Activated T-cell treated with anti-CD3 and anti-CD28 coated beads, Interleukin-2, amount 50 U/mL, for 48 hours (primary cell): ENCODE measurements at places on chromosomes 6 and 20.

GRCh38 chr6:134172706-134173365, 120.4 kb upstream of the SLC2A12 start:
- DNase-seq: no peak

DNA sequence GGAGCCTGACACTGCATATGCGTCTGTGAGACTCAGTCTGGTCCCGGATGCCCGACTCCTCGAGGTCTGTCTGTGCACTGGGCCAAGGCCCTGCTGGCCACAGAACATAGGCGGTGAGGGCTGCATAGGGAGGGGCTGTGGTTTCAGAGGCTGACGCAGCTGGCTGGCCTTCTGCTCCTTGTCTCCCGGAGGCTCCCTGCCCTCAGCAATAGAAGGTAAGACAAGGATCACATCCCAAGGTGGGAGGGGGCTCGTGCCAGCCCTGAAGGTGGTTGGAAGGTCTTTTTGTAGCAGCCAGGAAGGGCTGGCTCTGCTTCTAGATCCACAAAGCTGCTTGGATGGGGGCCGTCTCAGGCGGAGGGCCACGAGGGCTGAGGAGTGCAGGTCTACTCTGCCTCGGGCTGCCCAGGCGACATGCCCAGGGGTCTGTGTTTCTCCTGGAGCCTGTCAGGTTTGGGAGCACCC, 239.8 kb upstream of the SULF2 start:
- no peak for DNase-seq

DNA sequence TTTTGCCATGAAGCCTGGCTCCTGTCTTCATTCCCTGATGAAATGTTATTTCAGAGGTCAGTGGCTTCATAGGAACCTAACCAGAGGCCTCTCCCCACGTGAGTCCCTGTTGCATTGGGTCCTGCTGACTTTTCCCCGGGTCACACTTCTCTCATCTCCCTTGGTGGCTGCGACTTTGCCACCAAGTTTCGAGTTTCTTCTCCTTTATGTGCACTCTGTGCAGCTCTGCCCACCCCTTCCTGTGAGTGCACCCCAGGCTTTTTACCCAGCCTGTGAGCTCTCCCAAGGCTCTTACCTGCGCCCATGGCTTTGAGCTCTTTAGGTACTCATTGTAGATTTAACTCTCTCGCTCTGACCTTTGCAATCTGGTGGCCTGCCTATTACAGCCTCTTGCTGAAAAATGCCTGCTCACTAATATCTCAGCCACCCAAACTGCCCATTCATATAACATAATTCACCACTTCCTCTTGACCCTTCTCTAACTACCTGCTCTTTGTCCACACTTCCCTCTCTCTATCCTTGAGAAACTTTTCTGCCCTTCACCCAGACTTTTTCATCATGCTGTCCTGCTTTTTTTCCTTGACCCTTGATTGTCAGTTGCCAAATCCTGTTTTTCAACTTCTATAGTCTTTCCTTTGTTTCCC, 105.9 kb downstream of the SASH1 start:
- DNase-seq: peak; percentile 35

GRCh38 chr6:166221636-166222035, 54.0 kb upstream of the TBXT start:
- no peak for DNase-seq

GRCh38 chr6:89749918-89750317, 69.7 kb downstream of the MDN1 start:
- DNase-seq: no peak

DNA sequence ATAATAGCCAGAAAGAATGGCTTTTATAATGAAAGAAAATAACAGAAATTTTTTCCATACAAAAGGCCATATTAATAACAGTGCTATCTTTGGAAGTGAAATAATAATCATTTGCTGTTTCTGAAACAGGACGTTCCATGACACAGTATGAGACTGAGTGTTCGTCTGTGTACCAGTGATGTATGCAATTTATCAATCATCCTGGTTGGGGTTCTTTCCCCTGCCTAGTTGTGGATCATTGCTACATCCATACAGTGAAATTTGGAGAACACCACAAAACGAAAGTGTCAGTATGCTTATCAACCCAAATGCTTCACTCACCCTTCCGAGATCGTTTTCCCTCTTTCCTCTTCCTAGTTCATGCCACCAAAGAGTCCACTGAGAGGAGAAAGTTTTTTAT, 151.4 kb upstream of the PRDM1 start:
- DNase-seq: no peak

GRCh38 chr6:17710331-17710730, 3.6 kb upstream of the NUP153 start:
- no peak for DNase-seq

DNA sequence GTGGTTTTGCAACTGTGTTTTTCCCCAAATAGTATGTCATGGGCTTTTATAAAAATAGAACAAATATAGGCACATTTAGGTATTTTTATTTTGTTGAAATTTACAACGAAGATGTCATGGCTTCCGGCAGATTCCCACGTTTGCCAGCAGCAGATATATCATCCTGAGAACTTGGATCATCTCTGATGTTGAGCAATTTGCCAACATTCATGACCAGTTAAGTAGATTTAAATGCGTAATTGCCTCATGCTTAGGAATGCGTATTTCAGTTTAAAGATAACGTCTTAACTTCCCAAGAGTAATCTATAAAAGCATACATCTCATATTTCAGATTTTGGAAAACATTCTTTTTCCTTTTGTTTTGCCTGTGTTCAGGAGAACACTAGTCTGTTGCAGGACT, 457.8 kb downstream of the QKI start:
- no peak for DNase-seq

DNA sequence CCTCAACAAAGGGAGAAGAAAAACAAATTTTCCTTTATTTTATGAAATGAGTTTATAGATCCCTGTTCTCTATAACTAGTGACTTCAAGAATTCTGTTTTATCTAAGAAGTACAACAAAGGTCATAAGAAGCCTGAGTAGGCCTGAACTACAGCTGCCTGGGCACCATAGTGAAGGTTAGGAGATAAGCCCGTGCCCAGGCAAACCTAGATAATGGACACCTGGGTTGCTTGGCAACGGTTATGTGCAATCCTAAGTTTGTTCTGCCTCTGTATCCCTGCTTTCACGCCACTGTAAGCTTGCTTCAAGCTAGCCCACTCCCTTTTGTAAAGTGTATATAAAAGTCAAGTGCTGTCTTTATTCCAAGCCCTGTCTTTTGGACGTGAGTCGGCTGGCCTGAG, 23.2 kb downstream of the SCGN start:
- no peak for DNase-seq

- DNase-seq: peak; percentile 47
These were observed 5.5 kb upstream of the PRELID3B start for GRCh38 chr20:59047938-59048680.

DNA sequence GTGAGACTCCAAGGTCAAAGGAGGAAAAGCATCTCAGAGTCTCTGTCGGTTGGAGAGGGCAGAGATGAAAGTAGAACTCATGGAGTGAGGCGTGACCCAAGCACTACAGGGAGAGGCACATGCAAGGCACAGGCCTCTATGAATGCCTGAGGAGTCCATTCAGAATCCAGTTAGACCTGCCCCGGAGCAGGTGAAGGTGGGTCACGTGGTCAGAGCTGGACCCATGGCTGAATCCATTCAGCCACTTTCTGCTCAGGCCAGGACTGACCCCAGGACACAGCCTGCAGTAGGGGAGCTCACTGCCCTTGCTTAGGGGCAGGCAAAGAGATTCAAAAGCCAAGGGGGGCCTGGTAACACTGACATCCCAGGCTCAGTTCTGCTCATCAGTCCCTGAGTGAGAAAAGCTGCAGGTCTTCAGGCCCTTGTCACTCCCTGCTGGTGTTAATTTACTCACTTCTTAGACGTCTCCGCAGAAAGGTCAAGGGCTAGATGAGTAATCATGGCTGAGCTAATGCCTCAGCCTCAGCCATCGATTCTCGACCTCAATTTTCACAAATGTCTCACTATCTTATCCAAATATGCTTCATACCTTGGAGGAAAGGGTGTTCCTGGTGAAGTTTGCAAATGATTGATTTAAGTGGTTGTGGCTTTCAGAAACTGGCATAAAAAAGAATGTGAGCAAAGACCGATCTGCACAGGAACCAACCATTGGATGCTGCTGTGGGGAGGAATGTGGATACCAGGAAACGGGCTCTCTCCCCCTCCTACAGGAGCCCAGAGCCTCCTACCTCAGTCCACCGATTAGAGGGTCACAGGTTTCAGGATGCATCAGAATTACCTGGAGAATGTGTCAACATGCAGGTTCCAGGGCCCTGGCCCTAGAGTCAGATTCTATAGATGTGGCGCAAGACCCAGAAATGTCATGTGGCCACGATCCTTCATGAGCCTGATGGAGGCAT, 584.4 kb downstream of the PTPRT start:
- no peak for DNase-seq

- DNase-seq: no peak
These were observed 147.7 kb downstream of the BTBD9 start for GRCh38 chr6:38492031-38492430.

DNA sequence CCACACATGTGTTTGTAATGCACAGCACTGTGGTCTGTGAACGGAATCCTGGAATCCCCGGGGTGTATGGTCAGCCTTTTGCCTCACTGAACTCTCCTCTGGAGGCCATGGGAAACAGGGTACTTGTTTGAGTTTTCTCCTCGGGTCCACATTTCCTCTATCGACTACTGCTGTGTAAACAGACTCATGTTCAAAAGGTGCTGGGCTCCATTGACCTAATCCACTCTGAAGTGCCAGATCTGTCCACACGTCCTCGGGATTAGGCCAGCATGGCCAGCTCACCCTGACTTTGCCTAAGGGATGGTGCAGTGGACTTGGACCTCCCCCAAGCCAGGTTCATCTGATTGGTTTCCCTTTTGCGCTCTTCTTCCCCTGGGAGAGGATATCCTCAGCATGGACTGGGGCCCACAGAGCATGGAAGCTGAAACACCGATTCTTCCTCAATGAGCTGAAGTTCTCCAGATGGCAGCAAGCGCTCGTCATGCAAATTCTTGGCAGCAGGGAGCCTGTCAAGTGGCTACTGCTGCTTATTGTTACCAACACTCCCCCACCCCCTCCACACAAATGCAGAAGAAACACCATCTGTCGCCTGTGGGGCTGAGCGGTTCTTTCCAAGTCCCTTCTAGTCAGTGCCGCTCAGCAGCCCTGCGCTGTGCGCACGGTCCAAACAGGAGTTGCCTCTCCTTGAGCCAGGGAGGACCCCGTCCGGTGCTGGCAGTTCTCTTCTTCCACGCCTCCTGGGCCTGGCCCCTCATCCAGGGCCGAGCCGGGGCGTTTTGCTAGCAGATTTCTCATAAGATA, 292.6 kb upstream of the MARCKS start:
- no peak for DNase-seq

- peak; percentile 71 for DNase-seq
These were observed 55.6 kb upstream of the CARMIL1 start for GRCh38 chr6:25223490-25223991.

DNA sequence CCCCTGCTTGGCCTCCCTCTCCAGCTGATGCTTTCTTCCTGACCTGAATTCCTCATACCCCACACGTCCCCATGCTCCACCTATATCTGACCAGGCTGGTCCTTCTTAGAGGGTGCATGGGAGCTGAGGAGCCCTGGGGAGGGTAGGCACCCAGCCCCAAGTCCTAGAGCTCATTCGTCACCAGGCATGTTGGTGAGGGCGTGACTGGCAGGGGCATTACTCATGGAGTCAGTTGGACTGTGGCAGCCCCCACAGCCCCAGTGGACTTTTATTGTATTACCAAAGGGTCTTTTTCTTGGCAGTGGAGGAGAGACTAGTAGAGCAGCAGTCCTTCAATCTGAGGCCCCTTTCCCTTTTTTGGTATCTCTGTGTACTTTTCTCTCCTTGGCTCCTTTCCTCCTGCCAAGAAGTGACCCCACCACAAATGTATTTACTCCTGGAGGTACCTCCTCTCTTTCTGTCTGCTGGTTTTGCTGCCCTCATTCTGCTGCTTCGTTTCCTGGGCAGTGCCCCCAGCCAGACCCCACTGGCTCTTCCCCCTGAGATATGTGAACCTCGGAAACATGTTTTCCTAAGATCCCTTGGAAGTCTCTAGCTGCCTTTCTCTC, 10.4 kb upstream of the SGK2 start:
- DNase-seq: no peak

GRCh38 chr20:18412221-18412901, 54.5 kb downstream of the DZANK1 start:
- DNase-seq: no peak

- peak; percentile 70 for DNase-seq
These were observed at the start of gene TEAD3 for GRCh38 chr6:35496841-35497570. Gene TEAD3, minus strand, starts transcription at chr6:35497079.

DNA sequence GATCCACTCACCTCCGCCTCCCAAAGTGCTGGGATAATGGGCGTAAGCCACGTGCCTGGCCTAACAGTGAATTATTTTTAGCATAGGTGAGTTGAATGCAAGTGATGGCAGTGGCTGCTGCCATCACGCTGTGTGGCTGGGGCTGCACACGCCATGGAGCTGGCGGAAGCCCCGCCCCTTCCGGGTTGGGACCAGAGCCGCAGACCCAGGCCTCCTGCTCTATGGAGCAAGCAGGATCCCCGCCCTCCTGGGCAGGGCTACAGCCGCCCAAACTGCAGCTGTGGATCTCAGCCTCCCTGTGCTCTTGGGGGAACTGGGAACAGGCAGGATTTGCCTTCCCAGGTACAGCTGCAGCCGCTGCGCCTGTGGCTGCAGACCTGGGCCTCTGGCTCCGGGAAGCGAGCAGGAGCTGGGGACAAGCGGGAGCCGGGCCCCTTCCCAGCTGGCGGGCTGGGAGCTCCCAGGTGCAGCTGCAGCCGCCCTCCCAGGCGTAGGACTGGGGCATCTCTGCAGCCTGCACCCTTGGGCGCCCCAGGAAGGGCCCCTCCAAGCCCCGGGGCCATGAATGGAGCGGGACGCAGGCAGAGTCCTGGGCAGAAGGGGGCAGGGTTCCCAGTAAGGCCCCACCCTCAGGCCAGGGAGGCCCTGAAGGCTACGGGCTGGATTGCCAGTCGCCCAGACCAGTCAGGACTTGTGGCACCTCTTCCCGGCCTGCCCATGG, 30.9 kb upstream of the SLA2 start:
- DNase-seq: no peak

GRCh38 chr20:32751702-32752457, 8.6 kb upstream of the COMMD7 start:
- no peak for DNase-seq

DNA sequence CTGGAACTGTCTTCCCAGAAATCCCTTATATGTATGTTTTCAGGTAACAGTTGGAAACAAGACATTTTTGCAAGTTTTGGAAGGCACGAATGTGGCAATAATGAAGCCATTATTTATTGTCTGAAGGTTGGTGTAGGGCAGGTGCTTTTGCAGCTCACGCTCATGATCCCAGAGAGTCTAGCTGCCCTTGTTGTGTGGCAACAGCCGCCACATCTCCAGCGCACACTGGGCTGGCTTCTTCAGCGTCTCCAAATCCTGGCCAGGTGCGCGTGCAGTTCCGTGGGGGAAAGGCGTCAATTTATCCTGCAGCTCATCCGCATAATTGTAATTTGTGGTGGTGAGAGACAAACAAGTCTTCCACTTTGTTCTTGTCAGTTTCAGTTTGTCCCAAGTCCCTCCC, 71.2 kb downstream of the TRDN start:
- DNase-seq: no peak

- DNase-seq: no peak
These were observed 1813.6 kb upstream of the DEFB115 start for GRCh38 chr20:29443819-29444218.

DNA sequence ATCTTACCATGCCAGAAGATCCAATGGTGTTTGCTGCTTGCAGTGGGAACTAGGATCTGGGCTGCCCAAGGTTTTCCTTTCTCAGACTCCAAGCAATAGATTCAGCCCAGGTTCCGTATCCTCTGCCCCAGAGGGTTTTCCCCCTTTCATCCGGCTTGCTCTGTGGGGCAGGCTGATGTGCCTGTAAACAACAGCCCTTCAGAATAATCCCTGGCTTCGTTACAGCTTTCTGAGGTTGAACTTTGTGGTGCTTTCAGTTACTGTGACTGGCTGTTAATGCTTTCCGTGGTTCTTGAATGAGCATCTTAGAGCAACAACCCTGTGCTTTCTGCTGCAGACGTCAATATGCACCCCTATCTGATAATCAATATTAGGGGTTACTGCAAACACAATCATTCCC, 400.4 kb downstream of the BTBD3 start:
- DNase-seq: no peak
